NB4 (cell line): ENCODE measurements at places on chromosomes 6 and 20.

- DNase-seq: no peak
Observed at GRCh38 chr6:148907573-148907972, 160.7 kb downstream of the UST start.

DNA sequence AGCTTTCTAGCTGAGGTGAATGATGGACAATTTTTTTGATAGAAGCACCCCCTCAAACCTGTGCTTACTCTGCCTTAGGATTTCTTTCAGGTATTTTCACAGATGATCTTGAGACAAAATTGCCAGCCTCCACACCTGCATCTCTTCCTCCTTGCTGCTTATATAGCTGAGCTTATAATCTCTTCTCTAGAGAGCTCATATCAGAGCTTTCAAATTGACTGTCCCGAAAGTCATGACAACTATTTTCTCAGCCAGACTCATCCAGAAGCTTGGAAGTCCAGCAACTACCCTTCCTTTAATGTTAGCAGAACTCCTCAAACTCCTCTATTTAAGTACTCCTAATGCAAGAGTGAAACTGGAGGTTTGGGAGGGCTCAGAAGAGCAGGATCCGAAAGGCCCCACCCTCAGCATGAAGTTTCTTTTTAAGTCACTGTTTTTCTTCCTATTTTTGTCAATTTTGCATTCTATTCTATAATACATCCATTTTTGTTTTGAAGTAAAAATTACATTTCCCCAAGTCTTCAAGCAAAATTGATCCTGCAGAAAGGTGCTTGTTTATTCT lies 12.7 kb downstream of the CGA start:
- no peak for DNase-seq

DNA sequence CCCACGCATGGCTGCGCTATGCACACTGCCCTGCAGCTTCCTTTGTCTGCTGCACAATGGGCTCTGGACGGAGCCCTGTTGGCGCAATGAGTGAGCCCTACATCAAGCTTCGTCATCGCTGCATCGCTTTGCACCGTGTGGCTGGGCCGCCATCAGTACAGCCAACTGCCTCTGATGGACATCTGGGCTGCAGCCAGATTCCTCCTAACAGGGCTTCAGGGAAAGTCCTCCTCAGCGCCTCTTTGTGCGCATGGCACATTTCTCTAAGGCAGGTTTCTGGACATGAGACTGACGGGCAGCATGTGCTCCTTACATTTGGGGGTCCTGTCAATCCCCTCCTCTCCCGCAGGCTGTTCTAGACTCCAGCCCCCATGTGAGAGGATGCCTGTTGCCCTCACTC lies 29.7 kb upstream of the ANGPT4 start:
- no peak for DNase-seq

- DNase-seq: no peak
Observed at GRCh38 chr6:6420107-6420506, 99.6 kb upstream of the F13A1 start.

- DNase-seq: no peak
Observed at GRCh38 chr6:22766979-22767378, 197.6 kb downstream of the HDGFL1 start.

DNA sequence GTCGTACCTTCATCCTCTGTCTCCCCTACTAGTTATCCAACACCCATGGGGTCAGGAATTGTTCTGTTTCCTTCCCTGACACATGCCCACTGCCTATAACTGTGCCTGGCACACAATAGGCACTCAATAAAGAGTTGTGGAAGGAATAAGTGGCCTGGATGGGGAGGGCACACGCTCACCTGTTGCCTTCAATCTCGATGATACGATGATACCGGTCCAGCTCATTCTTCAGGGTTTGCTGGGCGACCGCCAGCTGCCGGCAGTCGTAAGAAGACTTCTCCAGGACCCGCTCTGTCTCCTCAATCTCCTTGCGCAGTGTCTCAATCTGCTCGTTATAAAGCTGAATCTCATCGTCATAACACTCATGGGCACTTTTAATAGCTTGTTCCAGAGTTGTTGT lies 32.5 kb downstream of the BFSP1 start:
- no peak for DNase-seq

GRCh38 chr6:88422831-88423230 lies 256.7 kb upstream of the CNR1 start:
- no peak for DNase-seq

DNA sequence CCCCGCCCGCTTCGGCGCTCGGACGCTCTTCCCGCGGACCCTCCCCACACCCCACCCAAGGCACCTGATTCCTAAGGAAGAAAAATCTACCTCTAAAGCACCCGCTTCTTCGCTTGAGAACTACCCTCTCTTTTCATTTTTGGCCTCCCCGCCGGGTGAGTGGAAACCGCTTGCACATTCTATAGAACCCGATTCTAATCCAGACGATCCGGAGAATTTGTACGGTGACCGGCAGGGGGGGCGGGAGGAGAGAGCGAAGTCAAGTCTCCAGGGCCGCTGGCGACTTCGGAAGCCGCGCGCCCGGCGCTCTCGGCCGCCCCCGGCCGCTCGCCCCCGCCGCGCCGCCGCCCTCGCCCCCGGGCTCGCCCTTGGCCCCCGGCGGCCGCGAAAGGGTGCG lies at the start of gene RBM24:
TSS of gene RBM24 (plus strand) at position 262 of the 397 bp plus-strand sequence. CDS start 221 bp downstream, outside the sequence.
- DNase-seq: no peak

DNA sequence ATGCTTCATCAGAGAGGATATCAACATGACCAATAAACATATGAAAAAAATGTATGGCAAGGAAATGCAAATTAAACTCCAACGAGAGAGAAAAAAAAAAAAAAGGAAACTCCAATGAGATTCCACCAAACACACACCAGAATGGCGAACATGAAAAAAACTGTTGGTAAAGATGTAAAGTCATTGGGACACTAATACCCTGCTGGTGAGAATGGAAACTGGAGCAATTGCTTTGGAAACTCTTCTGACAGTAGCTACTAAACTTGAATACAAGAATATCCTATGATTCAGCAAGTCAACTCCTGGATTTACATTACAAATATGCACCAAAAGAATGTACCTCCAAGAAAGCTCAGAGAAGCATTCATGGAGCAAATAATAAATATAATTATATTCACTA lies 260.7 kb upstream of the ECI2 start:
- DNase-seq: no peak
